ENCODE measurements at places on chromosomes 7 and 10. TPM values are rescaled to one million over a fixed set of nuclear protein-coding genes. Genes with fewer than 3 reads are reported as not detected.

CPA4 gene
- total RNA-seq = 17.4 TPM

DNA sequence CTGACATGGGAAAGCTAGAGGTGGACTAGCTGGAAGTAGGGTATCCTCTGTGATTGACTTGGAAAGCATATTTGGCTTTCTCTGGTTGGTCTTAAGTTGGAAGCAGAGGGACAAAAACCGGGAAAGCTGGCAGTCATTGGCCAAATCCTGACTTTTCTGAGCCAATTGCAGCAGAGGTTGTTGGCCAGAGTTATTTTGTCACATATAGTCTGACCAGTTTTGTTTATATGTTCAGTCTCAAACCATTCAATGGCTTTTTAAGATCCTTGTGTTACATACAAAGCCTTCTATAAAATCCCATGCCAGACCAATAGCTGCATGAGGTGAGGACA, 6.3 kb downstream of the CFAP69 start:
- no peak for DNase-seq

DNA sequence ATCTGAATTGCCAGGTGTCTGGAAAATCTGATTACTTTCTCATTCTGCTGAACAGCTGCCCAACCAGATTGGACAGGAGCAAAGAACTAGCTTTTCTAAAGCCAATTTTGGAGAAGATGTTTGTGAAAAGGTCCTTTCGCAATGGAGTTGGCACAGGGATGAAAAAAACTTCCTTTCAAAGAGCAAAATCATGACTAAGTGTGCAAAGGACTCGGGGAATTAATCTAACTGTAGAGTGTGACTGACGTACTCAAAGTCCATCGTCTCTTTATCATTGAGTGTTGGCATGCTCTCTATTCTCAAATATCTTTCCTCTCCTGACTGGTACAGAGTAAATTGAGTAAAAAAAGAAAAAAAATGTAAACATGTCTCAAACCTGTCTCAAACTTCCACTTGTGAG, 3.3 kb downstream of the NPS start:
- DNase-seq = no peak

GRCh38 chr10:21195252-21195651, 298.1 kb upstream of the NEBL start:
- no peak for DNase-seq

- no peak for DNase-seq
Observed at GRCh38 chr10:127993056-127993690, 86.3 kb downstream of the PTPRE start.

Data from type B pancreatic cell (in vitro differentiated cells).